Sigmoid colon (tissue), 7 donors: ENCODE measurements at places on chromosomes 6 and 20. TPM values are rescaled to one million over a fixed set of nuclear protein-coding genes. Genes with fewer than 3 reads are reported as not detected.

TPX2 gene
- total RNA-seq = not detected

EYS gene
- not detected for total RNA-seq

FAM184A gene
- 8.7 TPM for total RNA-seq

ARFGAP1 gene
- total RNA-seq = 31.8 TPM

LHFPL5 gene
- total RNA-seq = not detected

EMILIN3 gene
- total RNA-seq = 0.66 TPM

TBXT gene
- not detected for total RNA-seq

HCK gene
- 8.6 TPM for total RNA-seq

IL17F gene
- not detected for total RNA-seq

FGD2 gene
- 20.1 TPM for total RNA-seq

BEND6 gene
- total RNA-seq = 1.1 TPM

SOBP gene
- total RNA-seq = 21.9 TPM

USP49 gene
- 3.4 TPM for total RNA-seq

TMEM14A gene
- total RNA-seq = 24.7 TPM

C4A gene
- total RNA-seq = 108 TPM

GHRH gene
- not detected for total RNA-seq

PAX1 gene
- total RNA-seq = not detected

MEI4 gene
- total RNA-seq = not detected

PRDM1 gene
- total RNA-seq = 1.4 TPM

AHI1 gene
- total RNA-seq = 47.1 TPM

B3GAT2 gene
- total RNA-seq = 0.28 TPM

OTOR gene
- total RNA-seq = not detected

LPA gene
- total RNA-seq = not detected

TPD52L1 gene
- total RNA-seq = 74.9 TPM

TMEM217 gene
- not detected for total RNA-seq

CFB gene
- total RNA-seq = 14.3 TPM

SYNDIG1 gene
- total RNA-seq = not detected

SLC25A27 gene
- total RNA-seq = 39.7 TPM
